ENCODE measurements at places on chromosomes 7 and 10.
A peak's percentile ranks its signal among the peaks of the same experiment; 100 is the strongest.

DNA sequence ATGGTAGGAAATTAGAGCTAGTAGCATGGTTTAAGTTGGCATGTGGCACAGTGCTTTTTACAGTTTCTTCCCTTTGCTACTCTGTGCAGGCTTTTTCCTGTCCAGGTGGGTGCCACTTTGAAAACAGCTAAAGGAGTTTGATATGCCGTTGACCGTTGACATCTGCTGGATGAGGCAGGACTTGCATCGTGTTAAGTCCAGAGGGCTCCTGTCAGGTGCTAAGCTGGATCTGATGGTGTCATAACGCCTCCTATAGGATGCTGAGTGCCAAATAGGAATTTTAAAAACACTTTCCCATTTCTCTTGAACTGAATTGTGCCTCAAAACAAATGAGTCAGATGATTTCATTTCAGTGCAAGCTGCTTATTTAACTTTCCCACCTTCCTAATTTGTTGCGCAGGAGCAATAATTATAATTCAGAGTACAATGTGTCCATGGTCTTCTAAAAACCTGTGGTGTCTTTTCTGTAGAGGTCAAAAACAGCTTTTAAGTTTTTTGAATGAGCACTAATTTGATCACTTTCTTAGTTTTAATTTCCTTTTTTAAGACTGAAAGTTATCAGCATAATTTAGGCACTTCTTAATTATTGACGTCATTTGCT, 178.3 kb downstream of the CDCA7L start:
- DNase-seq, result no peak

DNA sequence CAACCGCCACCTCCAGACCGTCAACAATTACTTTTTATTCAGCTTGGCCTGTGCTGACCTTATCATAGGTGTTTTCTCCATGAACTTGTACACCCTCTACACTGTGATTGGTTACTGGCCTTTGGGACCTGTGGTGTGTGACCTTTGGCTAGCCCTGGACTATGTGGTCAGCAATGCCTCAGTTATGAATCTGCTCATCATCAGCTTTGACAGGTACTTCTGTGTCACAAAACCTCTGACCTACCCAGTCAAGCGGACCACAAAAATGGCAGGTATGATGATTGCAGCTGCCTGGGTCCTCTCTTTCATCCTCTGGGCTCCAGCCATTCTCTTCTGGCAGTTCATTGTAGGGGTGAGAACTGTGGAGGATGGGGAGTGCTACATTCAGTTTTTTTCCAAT, 146.6 kb downstream of the CHRM2 start:
- no peak for DNase-seq

DNA sequence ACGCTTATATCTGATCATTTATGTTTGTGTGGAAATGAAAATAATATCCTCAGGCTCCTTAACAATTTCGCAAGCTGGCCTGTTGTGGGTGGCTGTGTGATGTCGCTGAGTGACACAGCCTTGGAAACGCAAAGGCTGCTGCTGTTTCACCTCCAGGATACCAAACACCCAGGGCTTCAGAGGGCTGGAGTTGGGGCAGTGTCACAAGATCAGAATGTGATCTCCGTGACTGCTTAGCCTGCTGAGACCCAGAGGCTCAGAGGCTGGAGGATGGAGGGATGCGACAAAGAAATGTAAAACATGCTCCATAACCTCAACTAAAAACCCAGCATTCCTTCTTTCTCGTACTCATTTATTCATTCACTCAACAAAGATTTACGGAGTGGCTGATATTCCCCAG, 37.2 kb upstream of the BMPER start:
- DNase-seq, result no peak

GRCh38 chr7:26510231-26510957, 218.7 kb downstream of the SNX10 start:
- no peak for DNase-seq

- no peak for DNase-seq
Observed at GRCh38 chr10:68989317-68989990, 851 bp downstream of the KIFBP start.

GRCh38 chr10:132371641-132372081, 25.3 kb upstream of the PWWP2B start:
- no peak for DNase-seq

- DNase-seq, result peak; percentile 45
Observed at GRCh38 chr7:45681596-45682357, 107.6 kb downstream of the ADCY1 start.

- DNase-seq, result no peak
Observed at GRCh38 chr7:81887098-81888090, 117.5 kb upstream of the HGF start.

- no peak for DNase-seq
Observed at GRCh38 chr10:905503-905902, 26.0 kb downstream of the LARP4B start.

GRCh38 chr10:35827783-35828182, 185.7 kb upstream of the FZD8 start:
- no peak for DNase-seq

DNA sequence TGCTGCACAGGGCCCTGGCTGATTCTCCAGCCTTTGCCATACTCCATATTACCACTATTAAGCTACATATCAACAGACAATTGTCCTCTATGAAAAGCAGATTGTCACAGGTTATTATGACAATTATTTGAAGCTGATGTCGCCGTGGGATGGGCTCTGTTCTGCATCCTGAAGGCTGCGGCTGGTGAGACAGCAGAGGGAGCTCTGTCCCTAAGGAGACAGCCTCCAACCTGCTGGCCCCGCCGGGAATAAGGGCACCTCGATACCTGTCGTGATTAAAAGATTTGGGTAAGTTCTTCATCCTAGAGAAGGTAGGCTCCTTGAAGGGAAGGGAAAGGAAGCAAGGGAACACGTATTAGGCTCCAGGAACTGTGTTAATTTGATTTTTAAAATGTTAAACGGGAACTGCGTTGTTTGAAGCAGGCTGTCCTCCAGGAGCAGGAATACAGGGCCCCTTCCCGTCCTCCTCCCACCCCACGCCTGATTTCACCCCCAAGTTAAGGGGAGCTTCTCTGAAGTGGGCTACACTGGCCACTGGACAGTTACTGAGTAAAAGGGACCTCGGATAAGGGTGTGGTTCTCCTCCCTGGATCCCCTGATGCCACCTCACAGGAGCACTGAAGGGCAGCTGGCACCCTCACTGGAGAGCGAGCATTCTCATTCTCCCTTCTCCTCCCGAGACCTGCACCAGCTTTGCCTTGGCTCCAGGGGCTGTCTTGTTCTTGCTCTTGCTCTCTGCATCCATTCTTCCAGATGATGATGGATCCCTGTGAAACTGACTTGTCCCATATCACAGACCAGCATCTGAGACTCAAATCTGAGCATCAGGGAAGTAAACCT, 11.8 kb upstream of the TIAL1 start:
- DNase-seq, result peak; percentile 54

- DNase-seq, result no peak
Observed at GRCh38 chr10:129601737-129602136, 134.7 kb downstream of the MGMT start.

DNA sequence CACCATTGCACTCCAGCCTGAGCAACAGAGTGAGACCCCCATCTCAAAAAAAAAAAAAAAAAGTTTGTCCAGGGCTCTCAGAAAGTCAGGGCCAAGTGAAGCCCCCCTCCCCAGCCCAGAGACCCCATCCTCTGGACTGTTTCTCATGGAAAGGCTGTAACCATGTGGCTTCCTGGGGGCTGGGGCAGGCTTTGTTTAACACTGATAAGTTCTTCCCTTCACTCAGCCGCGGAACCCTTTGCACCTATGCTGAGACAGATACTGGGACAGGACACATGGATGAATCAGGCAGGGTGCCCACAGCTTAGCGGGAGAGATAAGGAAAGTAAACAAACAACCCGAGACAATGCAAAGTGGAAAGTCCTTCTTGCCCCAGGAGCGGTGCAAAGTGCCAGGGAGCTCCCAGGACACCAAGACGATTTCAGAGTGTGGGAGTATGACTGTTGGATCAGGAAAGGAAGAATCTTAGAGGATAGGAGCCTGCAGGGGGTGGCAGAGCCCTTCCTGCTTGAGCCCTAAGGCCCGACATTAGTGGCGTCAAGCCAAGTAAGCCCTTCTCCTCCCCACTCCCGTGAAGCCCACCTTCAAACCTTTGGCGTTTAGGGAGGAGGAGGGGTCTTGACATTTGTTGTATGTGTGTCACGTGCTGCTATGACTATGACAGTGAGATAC, 11.6 kb downstream of the MLXIPL start:
- no peak for DNase-seq

DNA sequence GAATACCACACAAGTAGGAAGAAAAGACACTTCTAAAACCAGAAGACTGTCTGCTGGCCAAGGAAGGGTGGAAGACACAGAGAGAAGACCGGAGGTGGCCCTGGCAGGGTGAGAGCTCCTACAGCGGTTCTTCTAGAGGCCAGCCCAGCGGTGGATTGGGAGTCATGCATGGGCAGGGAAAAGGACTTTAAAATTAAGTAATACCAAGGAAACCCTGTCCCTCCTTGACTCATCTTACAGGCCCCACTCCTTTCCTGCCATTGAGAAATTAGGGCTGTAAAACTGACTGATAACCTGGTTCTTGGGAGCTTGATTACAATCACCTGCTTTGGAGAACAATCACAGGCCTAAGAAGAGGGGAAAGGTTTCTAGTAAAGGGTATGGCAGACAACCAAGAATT, 16.1 kb downstream of the CALML3 start:
- DNase-seq, result no peak

Data from type B pancreatic cell (in vitro differentiated cells).